ENCODE measurements at places on chromosomes 16 and 17.

DNA sequence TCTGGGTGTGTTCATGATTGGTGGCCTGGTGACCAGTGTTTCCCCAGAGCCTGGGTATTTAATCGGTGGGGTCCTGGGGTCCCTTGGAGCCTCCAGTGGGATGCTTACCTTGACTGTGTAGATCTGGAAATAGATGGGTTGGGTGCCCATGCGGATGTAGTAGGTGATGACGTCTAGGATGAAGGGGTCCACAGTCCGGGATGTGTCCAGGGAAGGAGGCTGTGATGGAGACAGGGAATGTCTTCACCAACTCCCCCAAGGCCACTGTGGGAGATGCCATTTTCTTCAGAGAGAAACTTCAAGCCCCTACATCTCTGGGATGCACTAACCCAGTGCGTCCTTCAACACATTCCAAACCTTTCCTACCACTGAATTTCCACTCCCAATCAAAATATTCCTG, 24.1 kb upstream of the MFSD6L start:
- DNase-seq = no peak

GRCh38 chr17:75526555-75527270, 1.2 kb downstream of the LLGL2 start:
- no peak for DNase-seq

DNA sequence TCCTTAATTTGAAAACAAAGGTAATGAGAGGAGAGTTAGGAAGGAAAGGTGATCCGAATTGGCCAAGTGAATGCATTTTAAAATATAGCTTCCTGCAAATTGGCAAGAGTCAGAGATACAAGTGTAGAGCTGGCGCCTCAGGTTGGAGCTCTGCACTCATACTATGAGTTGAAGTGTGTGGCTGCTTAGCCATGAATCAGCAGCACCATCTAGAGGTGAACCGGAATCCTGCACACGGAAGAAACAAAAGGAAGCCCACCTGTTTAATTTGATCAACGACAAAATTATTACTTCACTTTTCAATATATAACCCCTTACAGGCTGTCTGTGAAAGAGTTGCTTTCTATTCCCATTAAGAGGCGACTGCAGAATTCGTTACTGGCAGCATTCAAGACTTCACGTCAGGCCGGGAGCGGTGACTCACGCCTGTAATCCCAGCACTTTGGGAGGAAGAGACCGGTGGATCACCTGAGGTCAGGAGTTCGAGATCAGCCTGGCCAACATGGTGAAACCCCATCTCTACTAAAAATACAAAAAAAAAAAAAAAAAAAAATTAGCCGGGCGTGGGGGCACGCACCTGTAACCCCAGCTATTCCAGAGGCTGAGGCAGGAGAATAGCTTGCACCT, 1253.7 kb upstream of the CDH8 start:
- DNase-seq = peak; percentile 59

DNA sequence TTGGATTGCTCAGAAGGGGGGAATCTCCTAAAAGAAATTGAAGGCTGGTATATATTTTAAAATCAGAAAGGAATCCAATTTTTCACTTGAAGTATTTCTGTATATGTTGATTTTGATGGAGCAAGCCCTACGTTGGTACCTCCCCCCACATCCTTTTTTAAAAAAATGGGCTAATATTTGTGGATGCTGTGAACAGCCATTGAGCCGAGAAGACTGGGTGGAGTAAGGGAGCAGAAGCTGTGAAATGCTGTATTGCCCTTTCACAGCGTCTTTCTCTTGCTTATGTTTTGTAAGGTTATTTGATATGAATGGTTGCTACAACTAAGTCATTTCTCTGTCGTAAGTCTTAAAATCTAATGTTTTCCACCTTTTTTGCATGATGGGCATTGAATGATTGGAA, 2.3 kb downstream of the PAFAH1B1 start:
- no peak for DNase-seq

GRCh38 chr16:23464196-23464595, 11.2 kb upstream of the COG7 start:
- no peak for DNase-seq
